ENCODE measurements at places on chromosomes 16 and 17. TPM values are rescaled to one million over a fixed set of nuclear protein-coding genes. Genes with fewer than 3 reads are reported as not detected.

DNA sequence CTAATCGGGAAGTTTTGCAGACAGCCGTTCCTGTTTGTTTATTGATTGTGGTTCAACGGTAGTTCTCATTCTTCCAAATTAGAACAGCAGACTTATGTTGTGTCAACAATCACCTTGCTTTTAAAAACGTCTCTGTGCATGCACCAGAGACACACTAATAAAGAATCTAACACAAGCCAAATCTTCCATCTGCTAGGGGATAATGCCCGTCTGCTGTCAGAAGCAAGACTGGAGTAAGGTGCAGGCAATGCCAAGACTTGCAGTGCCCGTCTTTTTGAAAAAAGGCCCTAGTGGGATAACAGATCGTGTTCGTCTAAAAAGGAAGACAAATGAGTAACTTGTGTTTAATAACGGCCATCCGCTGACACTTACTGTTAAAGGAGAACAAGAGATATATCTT, 158.4 kb downstream of the KCNJ2 start:
- DNase-seq = no peak

DNA sequence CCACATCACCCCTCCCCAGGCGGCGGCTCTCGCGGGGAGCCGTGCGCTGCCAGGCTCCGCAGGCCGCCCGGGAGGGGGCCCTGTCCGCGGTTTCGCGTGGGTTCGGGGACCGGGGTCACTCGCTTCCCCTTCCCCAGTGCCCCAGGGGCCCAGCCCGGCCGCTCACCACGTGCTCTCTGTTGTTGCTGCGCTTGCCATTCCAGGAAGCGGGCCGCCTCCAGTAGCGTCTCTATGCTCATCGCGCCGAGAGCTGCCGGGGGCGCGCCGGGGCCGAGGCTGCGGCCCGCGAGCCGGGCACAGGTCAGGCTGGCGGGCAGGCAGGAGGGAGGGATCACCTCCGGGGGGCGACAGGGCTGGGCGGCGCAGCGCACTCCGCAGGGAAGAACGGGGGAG, 390 bp downstream of the MNT start:
- peak; percentile 77 for DNase-seq

GRCh38 chr16:30470170-30470512, 2.4 kb upstream of the ITGAL start:
- DNase-seq = no peak

The SOX9 gene
- total RNA-seq = not detected

GRCh38 chr16:89009343-89010209, 32.6 kb upstream of the CBFA2T3 start:
- DNase-seq = peak; percentile 48

DNA sequence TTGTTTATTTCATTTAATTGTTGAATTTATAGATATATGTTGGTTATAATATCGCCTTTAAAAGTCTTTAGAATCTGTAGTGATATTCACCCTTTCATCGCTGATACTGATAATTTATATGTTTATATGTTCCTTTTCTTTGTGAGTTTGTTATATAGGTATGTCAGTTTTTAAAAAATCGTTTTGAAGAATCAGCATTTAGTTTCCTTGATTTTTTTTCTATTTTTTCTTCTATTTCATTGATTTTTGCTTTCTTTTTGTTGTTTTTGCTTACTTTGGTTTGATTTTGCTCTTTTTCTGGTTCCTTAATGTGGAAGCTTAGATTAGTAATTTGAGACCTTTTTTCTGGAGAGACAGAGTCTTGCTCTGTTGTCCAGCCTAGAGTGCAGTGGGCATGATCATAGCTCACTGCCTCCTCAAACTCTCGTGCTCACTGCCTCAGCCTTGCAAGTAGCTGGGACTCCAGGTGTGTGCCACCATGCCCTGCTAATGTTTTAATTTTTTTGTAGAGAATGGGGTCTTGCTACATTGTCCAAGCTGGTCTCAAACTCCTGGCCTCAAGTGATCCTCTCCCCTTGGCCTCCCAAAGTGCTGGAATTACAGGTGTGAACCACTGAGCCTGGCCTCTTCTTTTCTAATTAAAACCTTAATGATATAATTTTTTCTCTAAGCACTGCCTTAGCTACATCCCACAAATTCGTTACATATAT, 7.5 kb downstream of the IST1 start:
- no peak for DNase-seq

The HOXB4 gene
- total RNA-seq = 5.3 TPM

DNA sequence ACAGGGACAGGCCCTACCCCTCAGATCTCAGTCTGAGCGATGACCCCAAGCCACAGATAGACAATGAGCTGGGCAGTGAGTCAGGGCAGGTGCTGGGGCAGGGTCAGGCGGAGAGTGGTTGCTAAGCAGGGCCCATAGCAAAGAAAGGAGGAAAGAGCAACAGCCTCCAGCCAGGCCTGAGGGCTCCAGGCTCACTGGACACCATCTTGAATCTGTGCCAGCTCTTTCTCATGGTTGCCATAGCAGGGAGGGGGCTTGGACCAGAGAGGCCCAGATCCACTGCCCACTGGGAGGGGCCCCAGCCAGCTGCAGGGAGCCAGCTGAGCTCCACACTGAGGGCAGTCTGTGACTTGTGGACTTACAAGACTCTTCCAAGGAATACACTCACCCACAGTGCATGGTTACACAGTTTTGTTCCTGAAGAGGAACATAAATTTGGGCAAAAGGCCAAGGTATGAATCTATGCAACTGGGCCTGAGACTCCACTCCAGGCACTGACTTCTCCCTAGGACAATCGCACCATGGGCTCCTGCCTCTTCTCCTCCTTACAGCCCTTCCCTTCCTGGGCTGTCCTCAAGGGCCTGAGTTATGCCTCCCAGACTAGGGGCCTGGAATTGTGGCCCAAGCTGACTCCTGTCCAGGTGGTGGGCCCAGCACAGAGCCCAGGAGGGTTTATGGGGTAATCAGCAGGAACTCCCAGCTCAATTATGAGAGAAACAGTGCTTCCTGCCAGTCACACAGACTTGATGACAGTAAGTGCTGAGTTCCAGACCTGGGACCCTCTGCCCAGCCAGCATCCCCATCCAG, 59.9 kb downstream of the BEAN1 start:
- no peak for DNase-seq

The ENPP7 gene
- 0.14 TPM for total RNA-seq

GRCh38 chr17:40956401-40957254, 10.1 kb downstream of the KRT39 start:
- DNase-seq = no peak

The CCL16 gene
- total RNA-seq = not detected

DNA sequence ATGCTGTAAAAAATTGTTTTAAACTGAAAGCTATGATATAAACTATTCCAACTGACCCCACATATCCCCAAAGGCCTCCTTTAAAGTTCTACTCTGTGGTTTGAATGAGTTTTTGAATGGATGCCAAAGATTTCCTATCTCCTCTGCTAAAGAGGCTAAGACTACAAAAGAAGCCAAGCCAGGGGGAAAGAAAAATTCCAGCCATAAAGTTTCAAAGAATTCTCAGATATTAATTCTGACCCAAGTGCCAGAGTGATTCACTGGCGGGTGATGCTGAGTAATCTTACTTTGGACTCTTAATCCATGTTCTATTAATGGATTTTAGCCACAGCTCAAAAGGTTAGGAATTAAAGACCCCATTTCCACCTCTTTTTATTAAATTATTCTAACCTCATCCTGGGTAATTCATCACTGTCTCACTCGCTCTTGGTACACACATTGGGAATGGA, 60.7 kb downstream of the HS3ST3A1 start:
- DNase-seq = no peak

DNA sequence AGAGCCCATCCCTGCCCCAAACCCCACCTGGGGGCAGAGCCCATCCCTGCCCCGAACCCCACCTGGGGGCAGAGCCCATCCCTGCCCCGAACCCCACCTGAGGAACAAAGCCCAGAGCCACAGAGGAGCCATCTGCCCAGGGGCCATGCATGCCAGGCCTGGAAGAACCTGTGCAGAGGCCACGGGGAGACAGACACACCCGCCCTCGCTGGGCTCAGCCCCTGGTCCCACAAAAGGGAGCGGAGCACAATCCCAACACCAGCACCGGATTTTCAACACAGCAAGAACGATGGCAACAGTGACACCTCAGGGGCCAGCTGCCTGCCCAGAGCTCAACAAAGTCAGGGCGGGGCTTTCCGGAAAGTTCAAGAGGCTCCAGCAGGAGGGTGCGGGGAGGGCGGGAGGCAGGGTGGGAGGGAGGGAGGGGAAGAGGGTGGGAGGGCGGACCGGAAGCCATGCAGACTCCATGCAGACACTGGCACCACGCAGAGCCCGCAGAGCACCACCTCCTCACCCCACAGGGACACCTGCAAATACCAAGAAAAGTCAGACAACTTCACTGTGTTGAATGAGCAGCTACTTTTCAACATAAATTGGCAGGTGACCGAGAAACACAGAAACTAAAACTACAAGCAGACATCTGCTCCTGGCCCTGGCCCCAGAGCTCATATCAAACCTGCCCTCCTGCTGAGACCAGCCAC, 27.9 kb upstream of the C16orf95 start:
- peak; percentile 58 for DNase-seq

GRCh38 chr16:48109475-48109874, 46.3 kb downstream of the ABCC12 start:
- DNase-seq = no peak

All from activated naive CD8-positive, alpha-beta T cell treated with anti-CD3 and anti-CD28 coated beads, Interleukin-2, amount 10 ng/mL, durations not matched to agents 7 days and 5 days (primary cell).